Iris pigment epithelial cell (primary cell): ENCODE measurements at places on chromosomes 7 and 10.
A peak's percentile ranks its signal among the peaks of the same experiment; 100 is the strongest.

DNA sequence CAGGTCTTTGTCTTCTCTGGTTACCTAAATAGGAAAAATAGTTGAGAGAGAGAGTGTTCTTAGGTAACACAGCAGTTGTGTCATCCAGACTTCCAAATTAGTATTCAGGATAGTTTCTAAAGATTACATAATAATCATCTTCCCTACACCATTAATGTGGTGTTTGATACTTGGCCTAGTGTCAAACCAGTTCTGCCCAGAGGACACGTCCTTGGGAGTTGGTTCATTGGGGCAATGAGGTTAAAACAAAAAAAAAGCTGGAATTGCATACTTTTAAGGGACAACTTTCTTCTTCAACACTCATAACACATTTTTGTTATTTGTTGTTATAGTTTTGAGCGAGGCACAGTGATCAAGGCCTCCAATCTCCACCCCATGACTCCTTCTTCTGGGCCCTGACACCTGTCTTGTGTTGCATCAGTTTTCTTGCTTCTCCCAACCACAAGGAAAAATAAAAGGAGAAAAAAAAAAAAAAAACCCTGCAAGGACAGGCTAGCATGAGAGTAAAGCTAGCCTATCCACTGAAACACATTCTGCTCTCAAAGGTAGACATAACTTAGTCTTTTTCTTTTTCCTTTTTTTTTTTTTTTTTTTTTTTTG lies 28.8 kb downstream of the STN1 start:
- DNase-seq = no peak

DNA sequence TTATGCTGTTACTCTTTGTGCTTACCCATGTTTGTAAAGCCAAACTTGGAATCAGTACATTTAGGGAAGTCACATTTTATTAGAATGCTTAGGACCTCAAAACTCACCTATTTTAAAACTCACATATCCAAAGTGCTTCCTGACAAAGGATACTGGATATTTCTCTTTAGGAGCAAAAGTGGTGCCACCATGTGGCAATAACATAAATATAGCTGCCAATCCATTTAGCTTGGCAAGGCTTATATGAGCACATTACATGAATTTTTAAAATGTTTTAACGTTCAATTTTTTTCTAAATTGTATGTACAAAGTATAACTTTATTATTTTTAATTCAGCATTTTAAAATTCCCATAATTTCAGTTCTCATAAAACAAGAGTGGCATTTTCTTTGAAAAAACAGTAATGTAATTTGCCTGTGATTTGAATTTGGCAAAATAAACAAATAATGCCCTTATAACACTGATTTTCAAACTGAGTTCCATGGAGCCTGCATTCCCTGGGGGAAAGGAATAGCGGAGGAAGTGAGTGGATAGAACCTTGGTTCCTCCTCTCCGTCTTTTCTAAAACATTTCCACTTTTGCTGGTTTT lies 75.4 kb downstream of the HDAC9 start:
- DNase-seq = peak; percentile 41

GRCh38 chr10:75019370-75019769 lies 92.1 kb upstream of the SAMD8 start:
- peak; percentile 41 for DNase-seq

DNA sequence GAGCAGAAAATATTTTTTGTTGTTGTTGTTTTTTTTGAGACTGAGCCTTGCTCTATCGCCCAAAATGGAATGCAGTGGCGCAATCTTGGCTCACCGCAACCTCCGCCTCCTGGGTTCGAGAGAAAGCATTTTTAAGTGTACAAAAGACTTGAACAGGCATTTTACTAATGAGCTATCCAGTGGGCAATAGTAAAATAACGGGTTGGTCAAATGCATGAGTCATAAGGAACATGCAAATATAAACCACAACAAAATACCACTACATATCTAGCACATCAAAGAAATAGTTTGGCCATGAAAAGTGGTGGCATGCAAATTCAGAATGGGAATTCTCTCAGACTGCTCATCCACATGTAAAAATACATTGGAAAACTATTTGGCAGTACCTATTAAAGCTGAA lies 71.7 kb upstream of the TMEM106B start:
- DNase-seq = peak; percentile 59

- no peak for DNase-seq
Observed at GRCh38 chr7:70679661-70680060, 452.3 kb upstream of the GALNT17 start.

DNA sequence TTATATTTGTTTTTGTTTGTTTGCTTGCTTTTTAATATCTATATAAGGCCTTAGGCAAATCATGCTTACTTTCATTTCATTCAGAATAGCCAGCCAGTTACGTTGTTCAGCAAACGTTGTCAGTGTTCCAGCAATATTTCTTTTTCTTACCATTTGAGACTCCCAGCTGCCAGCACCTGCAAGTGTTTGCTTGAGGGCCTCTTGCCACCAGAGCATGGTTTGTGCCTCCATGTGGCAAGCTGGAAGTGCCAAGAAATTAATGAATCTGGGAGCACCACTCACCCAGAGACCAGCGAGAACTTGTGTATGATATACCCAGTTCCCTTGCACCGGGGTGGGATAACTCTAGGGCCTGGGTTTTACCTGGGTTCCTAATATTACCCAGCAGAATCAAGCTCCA lies 177.1 kb upstream of the CSTF2T start:
- no peak for DNase-seq

DNA sequence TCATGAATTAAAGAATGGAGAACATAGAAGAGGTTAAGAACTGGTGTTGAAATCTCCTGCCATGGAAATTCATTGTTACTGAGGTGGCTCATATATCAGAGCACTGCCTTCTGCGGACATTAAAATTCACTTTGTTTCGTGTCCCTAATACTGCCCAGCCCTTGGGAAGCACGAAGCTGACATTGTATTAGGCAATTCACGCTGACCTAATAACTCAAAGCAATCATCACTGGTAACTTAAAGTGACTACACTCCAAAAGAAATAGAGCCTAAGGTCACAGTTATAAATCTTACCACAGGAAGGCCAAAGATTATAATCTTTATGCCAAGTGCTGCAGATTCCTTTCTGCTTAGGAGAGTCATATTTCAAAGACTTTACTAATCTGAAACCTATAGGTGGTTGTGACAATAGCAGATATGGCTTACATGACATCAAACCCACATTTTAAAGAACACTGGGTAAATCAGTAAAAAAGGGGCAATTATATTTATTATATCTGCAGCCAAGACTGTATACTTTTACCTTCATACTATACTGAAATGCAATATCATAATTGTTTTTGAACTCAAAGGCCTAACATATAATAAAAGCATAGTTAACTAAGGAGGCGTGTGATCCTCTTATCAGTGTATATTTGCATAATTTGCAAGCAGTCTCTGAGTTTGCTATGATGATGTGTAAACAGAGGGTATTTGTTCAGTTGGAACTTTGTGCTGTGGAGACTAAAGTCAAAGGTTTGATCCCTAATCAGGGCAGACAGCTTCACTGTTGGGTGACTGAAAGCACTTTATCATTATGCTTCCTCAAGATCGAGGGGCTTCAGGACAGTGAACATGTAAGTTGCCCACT lies 51.9 kb upstream of the CAPZA2 start:
- peak; percentile 31 for DNase-seq

- DNase-seq = peak; percentile 96
Observed at GRCh38 chr7:30348083-30348560, 63.7 kb downstream of the ZNRF2 start.

DNA sequence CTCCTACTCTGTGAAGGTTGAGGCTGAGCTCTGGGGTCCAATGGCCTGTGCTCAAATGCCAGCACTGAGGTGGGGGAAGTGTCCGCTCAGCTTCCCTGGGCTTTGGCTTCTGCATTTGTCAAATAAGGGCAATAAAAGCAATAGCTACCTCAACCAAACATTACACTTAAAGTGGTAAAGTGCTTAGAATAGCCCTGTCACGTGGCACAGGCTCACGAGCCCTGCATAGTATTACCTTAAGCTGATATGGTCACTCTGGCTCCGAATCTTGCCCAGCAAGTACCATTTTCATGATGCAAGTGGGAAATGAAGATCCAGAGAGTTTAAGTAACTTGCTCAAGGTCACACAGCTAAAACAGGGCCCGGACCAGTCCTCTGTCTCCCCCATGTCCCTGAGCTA lies 451.1 kb upstream of the ZMIZ1 start:
- no peak for DNase-seq

GRCh38 chr10:59830601-59831259 lies 75.6 kb downstream of the CCDC6 start:
- peak; percentile 56 for DNase-seq

DNA sequence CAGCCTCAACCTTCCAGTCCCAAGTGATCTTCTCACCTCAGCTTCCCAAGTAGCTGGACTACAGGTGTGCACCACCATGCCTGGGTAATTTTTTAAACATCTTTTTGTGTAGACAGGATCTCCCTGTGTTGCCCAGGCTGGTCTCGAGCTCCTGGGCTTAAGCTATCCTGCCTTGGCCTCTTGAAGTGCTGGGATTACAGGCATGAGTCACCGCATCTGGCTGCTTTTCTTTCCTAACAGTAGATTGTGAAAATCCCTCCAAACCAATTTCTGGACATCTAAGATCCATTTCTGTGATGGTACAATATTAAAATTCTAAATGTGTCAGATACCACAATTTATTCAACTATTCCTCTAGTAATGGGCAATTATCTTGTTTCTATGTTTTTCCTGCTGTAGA lies 38.7 kb downstream of the RAB18 start:
- DNase-seq = peak; percentile 66

- DNase-seq = peak; percentile 16
Observed at GRCh38 chr10:43380610-43381222, 9.3 kb downstream of the FXYD4 start.

DNA sequence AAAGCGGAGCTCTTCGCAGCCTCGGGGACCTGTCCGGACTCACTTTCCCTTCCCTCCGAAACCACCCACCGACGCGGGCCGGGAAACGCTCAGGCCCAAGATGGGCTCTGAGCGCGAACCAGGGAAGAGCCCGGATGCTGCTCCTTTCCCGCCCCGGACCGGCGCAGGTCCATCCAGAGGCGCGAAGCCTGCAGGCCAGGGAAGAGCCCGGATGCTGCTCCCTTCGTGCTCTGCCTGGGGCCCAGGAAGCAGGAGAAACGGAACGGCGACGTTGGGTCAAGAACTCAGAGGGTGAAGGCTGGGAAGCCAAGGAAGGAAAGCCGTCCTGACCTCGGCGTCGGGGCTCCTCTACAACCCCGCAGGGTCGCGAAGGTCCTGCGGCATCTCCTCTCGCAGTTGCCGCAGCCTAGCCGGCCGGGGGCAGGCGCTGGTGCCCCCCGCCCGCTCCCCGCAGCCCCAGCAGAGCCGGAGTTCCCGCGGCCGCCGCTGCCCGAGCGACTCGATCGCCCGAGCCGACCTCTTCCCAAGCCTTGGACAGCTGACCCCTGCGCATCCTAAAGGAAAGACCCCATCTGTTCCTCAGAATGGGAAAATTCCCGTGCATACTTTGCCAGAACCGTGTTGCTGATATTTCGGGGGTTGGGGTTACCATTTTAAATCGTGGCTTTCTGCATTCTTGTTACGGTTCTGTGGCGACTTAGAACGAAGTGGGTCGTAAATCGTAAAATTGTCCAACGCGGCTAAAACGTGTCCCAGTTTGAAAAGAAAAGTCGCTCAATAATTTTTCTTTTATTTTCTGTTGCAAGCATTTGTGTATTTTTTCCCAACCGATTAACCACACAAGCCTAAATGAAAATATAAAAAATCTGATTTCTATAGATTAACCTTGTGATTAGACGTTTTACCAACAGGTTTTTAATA lies 7.5 kb downstream of the HOXA1 start:
- no peak for DNase-seq

DNA sequence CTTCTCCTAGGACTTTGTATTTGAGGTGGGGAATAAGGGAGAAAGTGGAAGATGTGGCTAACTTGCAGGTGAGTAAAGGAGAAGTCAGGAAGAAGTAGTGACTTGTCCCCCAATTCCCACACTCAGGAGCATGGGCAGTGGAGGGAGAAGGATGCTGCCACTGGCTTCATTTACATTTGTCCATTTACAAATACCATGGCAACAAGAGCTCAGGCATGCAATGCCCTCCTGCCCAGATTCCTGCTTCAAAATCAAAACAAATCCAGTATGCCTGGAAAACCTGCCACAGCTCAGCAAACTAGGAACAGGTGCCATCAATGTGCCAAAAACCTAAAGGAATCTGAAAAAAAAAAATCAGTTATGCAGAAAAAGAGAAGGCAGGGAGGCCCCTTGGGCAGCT lies 139.9 kb downstream of the KCNMA1 start:
- DNase-seq = no peak

- peak; percentile 18 for DNase-seq
Observed at GRCh38 chr7:73623798-73624668, at the start of gene MLXIPL. MLXIPL (minus strand) TSS chr7:73624522; CDS start chr7:73624492, 30 bp downstream.

- DNase-seq = no peak
Observed at GRCh38 chr7:3254718-3255117, 46.3 kb upstream of the SDK1 start.

- no peak for DNase-seq
Observed at GRCh38 chr7:150952331-150953050, 25.6 kb downstream of the KCNH2 start.

DNA sequence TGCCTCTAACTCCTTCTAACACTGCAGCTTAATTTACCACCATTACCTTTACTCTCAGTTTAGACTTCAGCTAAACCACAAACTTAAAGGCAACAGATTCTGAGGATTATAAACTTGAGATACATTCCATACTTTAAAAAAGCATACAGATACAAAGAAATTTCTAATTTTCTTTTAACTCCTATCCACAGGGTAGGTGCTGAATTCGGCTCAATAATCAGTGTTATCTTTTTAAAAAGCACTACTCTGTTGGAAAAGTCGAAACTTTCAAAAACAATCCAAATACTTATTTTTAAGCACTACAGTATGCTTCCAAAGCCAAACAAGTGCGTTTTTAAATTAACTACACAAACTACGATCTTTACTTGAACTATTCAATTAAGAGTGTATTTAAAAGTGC lies 1.0 kb downstream of the SMNDC1 start:
- no peak for DNase-seq

DNA sequence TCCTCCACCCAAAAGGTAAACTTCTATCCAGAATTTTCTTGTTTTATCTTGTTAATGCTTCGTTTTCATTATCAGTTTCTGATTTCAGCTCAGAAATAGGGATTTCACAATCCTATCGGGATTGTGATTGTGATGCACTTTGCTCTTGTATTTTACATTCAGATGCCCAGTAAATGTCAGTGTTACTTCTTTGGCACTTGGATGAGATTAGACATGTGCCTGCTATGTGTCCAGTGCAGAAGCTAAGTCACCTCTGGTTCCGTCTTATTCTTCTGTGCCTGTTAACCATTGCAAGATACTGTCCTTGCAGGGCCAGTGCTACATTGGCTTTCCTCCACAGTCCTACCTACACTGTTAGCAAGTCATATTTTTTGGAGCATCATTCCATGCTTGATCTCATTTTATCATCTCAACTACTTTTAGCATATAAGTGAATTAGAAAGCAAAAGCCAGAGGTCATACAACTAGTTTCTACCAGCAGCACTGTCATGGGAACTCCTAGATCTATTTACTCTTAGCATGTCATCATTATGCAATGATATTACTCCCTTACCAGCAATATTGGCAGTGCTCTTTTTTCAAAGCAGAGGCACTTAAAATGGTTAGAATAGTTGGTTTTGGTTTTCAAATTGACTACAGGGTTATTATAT lies 26.7 kb downstream of the ZNF277 start:
- DNase-seq = peak; percentile 23
